ENCODE measurements at places on chromosomes 6 and 20.
A peak's percentile ranks its signal among the peaks of the same experiment; 100 is the strongest.

- ATAC-seq, result no peak
These were observed 5.2 kb downstream of the RAET1G start for GRCh38 chr6:149917679-149918078.

DNA sequence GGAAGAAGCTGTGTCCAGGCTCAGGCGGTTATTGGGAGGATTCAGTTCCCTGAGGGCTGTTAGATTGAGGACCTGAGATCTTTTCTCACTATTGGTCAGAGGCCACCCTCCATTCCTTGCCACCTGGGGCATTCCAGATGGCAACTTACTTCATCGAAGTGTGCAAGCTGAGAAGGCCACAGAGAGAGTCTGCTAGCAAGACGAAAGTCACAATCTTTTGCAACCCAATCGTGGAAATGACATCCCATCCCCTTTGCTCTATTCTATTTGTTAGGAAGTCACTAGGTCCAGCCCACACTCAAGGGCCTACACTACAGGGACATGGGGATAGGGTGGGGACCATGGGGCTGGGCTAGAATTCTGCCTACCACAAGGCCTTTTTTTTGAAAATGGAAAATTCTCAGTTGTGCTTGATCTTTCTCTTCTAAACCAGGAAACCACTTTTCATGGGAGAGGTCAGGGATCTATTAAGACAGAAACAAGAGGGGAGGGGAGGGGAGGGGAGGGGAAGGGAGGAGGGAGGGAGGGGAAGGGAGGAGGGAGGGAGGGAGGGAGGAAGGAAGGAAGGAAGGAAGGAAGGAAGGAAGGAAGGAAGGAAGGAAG is 217.2 kb downstream of the BCAS1 start:
- ATAC-seq, result no peak

DNA sequence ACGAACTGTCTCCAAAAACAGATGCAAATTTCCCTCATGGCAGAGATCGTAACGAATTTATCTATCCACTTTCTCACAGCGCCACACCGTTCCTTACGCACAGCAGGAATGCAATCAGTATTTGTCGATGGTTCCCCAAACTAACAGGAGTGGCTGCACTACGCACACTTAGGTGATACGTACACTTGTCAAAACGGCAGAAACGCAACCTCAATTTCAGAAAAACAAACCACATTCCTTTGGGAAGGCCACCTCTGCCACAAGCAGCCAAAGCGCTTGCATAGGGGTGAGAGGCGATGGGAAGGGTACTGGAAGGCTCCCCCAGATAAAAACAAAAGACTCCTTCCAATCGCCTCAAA is 638 bp downstream of the MDN1 start:
- peak; percentile 55 for ATAC-seq

GRCh38 chr20:17584689-17585088 is 14.8 kb downstream of the DSTN start:
- ATAC-seq, result no peak

GRCh38 chr6:136666041-136666440 is 115.8 kb upstream of the MAP7 start:
- no peak for ATAC-seq

GRCh38 chr6:142985281-142985680 is 40.3 kb upstream of the HIVEP2 start:
- ATAC-seq, result no peak

- ATAC-seq, result no peak
These were observed 3.9 kb downstream of the PEDS1 start for GRCh38 chr20:50149481-50150254.

DNA sequence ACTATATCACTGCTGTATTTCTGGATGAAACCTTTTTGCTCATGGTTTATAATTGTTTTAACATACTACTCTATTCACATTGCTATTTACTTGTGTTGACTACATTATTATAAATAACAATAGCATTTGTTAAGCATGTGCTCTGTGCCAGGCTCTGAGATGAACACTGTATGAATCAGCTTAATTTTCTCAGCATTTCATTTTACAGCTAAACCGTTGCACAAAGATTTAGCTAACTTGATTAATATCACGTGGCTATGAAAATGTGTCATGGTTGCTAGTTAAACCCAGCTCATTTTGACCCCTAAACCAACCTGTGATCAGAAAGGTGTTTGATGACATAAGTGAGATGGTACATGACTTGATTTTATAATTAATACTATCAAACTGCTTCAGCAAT is 77.5 kb downstream of the NCOA7 start:
- ATAC-seq, result peak; percentile 19

DNA sequence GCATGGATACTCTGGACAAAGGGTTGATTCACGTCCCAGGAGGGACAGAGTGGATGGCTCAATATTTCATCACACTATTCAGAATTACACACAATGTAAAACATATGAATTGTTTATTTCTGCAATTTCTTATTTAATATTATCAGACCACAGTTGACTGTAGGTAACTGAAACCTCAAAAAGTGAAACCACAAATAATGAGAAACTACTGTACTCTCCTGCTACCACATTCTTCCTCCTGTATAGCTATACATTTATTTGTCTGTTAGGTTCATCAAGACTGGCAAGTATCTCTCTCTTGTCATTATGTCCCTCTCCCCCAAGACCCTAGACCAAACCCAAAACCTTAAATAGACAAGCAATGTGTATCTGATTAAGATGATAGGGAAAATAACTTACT is 60.0 kb downstream of the SYCP2 start:
- ATAC-seq, result no peak

GRCh38 chr6:170024940-170025339 is 265.9 kb downstream of the DLL1 start:
- ATAC-seq, result peak; percentile 25

- ATAC-seq, result no peak
These were observed 650.8 kb upstream of the AGPAT4 start for GRCh38 chr6:161924516-161925116.

- ATAC-seq, result no peak
These were observed 93.6 kb downstream of the MYB start for GRCh38 chr6:135274561-135275293.

GRCh38 chr20:20206788-20207187 is 154.5 kb downstream of the CFAP61 start:
- ATAC-seq, result no peak

- ATAC-seq, result no peak
These were observed 17.6 kb upstream of the CTAGE9 start for GRCh38 chr6:131728296-131728939.

GRCh38 chr6:29016559-29017427 is 11.7 kb upstream of the ZNF311 start:
- peak; percentile 94 for ATAC-seq

GRCh38 chr6:79586548-79586947 is 44.6 kb upstream of the SH3BGRL2 start:
- peak; percentile 99 for ATAC-seq

DNA sequence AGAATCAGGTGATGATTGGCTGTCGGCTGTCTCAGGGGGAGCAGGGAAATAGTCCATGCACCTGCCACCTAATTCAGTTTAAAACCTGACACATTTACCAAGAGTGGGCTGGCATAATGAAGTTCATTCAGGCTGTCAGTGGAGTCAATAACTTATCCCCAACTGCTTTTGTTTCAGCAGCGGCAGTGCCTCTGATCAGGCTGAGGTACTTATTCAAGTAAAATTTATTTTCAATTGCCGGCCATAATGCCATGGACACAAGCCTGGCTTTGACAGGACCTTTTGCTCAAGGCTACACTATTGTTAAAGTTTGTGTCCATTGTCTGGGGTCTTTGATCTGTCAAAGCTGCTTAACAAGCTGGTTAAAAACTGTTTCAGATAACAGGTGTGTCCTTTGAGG is 20.6 kb downstream of the OLIG3 start:
- no peak for ATAC-seq

DNA sequence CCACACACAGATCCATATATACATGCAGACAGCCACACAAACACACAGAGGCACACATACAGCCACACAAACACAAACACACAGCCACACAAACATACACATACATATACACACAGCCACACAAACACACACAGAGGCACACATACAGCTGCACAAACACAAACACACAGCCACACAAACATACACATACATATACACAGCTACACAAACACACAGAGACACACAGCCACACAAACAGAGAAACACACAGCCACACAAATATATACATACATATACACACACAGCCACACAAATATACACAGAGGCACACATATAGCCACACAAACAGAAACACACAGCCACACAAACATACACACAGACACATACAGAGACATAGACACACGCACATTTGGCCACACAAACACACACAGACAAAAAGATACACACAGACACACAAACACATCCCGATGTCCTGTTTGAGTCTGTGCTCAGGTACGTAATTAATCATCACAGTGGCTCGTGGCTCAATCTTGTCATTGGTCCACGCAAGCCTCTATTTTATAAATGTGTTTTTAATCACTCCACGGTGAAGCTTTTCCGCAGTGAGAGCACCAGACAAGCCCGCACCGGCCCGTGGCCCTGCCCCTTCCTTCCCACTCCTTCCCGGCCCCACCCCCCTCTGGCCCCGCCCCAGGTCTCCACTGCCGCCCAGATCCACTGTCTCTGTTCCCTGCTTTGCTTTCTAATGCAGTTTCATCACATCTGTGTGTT is 135.3 kb downstream of the CDH4 start:
- no peak for ATAC-seq

- no peak for ATAC-seq
These were observed 1.9 kb downstream of the KCNQ5 start for GRCh38 chr6:72623808-72624207.

DNA sequence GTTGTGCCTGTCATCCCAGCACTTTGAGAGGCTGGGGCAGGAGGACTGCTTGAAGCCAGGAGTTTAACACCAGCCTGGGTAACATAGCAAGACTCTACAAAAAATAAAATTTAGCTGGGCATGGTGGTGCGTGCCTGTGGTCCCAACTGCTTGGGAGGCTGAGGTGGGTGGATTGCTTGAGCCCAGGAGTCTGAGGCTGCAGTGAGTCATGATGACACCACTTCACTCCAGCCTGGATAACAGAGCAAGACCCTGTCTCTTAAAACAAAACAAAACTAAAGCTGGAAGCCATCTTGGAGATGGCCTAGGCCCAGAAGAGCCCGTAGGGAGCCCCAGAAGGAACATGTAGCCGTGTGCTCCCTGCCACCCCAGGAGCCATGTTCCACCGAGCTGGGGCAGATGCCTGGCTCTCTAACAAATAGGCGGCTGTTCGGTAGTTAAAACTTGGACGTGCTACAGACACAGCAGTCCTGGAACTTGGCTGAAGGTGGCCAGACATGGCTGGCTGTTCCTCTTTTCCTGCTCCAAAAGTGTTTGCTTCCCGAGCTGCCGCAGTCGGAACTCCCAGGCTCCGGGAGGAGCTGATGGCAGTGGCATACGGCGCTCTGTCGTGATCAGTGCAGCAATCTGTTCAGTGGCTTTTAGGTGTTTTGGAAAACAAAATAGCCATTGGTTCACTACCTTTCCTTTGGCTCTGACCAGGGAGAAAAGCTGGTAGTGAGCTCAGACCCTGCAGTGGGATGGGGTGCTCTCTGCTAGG is 37.0 kb downstream of the DYNLT1 start:
- no peak for ATAC-seq

DNA sequence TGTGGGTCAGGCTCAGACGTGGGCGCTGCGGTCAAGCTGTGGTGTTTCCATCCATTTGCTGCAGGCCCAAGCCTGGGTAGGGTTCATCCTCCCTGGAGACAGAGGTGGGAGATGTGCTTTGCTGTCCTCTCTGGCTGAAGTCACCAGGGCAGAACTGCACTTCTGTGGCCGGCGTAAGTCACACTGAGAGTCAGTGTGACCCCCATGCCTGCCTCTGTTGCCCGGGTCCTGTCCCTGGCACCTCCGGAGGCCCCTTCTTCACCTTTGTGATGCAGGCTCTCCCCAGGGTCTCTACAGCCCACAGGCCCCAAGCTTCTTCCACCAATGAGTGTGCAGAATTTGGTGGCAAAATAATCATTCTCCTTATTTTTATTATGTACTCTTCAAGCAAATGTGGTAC is 53.8 kb upstream of the DACT2 start:
- no peak for ATAC-seq

- no peak for ATAC-seq
These were observed 259.4 kb upstream of the STXBP5 start for GRCh38 chr6:146944809-146945208.

DNA sequence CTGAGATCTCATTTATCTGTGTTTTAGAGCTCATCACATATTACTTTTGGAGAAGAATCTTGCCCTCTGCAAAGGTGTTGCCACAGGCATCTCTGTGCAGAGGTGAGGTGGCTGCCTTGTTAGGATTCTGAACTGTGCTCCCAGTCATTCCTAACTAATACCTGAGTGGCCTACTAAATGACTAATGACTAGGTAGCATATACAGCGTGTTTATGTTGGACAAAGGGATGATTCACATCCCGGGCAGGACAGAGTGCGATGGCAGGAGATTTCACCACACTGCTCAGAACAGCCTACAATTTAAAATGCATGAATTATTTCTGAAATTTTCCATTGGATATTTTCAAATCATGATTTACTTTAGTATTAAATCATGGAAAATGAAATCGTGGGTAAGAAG is 23.1 kb upstream of the CGA start:
- no peak for ATAC-seq

GRCh38 chr6:8000188-8000596 is 64.0 kb downstream of the BLOC1S5 start:
- ATAC-seq, result no peak

DNA sequence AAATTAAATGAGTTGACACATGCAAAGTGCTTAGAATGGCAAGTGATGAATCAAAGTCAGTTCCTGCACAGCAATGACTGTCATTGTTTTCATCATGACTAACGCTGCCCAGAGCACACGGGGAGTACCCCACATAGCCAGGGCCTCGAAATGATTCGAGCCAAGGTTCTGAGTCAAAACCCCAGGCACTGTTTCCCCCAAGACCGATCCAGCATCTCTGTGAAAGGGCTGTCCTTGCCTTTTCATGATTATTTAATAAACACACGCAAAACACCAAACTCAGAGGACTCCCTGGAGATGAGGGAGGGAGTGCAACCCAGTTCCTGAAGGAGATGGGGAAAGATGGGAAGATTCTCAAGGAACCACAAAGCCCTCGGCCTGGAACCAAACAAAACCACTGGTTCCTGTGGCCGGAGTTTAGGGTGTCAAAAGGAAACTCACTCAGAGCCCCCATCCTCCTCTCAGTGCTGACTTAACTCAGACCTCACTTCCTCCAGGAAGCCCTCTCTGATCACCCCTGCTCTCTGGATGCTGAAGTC is 3.8 kb downstream of the PREX1 start:
- no peak for ATAC-seq

- peak; percentile 74 for ATAC-seq
These were observed 83.5 kb downstream of the HAO1 start for GRCh38 chr20:7856756-7857155.

GRCh38 chr6:53916804-53917463 is 122.1 kb downstream of the LRRC1 start:
- ATAC-seq, result no peak

- no peak for ATAC-seq
These were observed 861.7 kb downstream of the QKI start for GRCh38 chr6:164276211-164276610.

GRCh38 chr6:84432619-84433018 is 205.2 kb upstream of the CEP162 start:
- no peak for ATAC-seq
